ENCODE measurements at places on chromosomes 4 and X. TPM values are rescaled to one million over a fixed set of nuclear protein-coding genes. Genes with fewer than 3 reads are reported as not detected.

DNA sequence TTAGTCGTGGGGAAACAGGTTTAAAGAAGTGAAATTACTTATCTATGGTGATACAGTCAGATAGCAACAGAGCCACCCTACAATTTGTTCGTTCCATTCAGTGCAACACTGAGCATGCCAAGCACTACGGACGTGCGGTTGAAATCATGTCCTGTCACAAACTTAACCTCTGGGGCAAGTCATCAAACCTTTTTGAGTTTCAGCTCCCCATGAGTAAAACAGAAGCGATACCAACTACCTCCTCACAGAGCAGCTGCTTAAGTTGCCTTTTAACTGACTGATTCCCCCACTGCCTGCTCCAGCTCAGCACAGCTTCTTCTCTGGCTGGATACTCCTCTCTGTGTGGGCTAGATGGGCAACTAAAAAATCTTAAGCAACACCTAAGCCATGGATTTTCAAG lies 36.0 kb downstream of the LHFPL1 start:
- DNase-seq = no peak

MAGEE1 gene
- total RNA-seq = 2.0 TPM

GRCh38 chr4:27692868-27693634 lies 832.4 kb downstream of the STIM2 start:
- DNase-seq = no peak

SRPX2 gene
- 14.9 TPM for total RNA-seq

PAGE3 gene
- not detected for total RNA-seq

Data from right atrium auricular region (tissue), 2 donors.